ENCODE measurements at places on chromosomes 12 and 14.

GRCh38 chr12:123078120-123078465, 72.8 kb downstream of the PITPNM2 start:
- DNase-seq: no peak

DNA sequence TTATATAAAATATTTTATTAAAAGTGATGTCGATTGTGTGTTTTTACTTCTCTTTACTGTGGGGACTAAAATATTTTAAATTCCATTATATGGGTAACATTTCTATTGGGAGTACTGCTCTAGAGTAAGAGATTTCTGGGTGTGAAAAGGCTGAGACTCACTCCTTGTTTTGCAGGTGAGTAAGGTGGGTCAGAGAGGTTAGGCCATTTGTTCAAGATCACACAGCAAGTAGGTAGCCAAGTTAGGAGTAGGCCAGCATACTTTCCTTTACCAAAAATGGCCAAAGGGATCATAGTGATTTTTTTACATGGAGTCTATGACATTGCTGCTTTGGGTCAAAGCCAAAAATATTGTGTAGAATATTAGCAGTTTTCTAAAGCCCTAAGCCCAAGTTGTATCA, 138.0 kb downstream of the ETV6 start:
- DNase-seq: no peak

GRCh38 chr12:123282111-123282510, 10.5 kb upstream of the CDK2AP1 start:
- no peak for DNase-seq

DNA sequence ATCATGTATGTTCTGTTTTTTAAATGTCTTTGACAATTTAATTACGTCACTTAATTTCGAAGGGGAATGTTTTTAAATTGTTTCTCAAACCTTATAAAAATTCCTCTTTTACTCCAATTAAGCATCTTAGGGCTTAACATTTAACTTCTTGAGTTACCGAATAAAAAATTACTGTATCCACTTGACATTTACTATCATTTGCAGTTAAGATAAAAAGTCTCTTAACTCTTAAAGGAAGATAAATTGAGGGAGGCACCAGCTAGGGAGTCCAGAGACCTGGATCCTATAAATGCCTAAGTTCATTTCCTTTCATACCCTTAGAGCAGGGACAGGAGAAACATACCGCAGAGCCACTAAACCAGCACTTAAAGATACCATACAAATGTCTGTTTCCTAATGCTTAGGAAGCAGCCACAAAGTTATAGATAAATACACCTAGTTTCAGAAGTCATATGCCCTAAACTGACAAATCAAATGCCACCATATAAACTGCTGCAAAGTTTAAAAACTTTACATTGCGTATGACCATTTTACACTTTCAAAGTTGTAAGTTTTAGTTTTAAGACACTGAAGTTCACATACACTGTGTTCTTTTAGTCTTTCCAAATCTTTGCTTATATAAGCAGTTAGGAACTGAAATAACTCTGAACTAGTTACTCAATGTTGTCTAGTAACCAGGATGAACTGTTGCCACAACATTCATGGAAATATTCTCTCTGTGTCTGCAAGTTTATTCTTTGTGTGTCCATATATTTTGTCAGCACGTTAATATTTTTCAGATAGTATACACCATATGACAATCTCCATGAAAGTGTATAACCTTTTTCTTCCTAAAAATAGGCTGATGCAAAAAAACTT, 71.2 kb downstream of the GALNT4 start:
- peak; percentile 28 for DNase-seq

DNA sequence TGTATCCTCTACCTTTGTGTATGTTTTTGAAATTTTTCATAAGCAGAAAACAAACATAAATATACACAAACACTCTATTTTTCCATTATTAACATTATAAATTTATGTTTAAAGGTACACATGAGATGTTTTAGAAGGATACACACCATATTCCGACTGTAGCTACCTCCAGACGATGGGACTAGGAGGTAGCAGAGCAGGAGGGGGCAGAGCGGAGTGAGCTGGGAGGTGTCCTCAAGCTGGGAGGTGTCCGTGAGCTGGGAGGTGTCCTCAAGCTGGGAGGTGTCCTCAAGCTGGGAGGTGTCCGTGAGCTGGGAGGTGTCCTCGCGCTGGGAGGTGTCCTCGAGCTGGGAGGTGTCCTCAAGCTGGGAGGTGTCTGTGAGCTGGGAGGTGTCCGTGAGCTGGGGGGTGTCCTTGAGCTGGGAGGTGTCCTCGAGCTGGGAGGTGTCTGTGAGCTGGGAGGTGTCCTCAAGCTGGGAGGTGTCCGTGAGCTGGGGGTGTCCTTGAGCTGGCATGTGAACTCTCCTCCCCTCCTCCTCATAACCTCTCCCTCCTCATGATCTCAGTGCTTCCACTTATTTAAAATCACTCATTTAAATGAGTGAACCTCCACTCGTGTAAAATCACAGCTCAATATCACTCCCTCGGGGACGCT, 346.9 kb upstream of the SFSWAP start:
- DNase-seq: no peak

GRCh38 chr12:32598688-32599087, 80.4 kb upstream of the DNM1L start:
- DNase-seq: no peak

- peak; percentile 39 for DNase-seq
Observed at GRCh38 chr12:70971001-70971794, 50.7 kb upstream of the PTPRR start.

- peak; percentile 68 for DNase-seq
Observed at GRCh38 chr12:3207858-3208257, 130.7 kb downstream of the TSPAN9 start.

DNA sequence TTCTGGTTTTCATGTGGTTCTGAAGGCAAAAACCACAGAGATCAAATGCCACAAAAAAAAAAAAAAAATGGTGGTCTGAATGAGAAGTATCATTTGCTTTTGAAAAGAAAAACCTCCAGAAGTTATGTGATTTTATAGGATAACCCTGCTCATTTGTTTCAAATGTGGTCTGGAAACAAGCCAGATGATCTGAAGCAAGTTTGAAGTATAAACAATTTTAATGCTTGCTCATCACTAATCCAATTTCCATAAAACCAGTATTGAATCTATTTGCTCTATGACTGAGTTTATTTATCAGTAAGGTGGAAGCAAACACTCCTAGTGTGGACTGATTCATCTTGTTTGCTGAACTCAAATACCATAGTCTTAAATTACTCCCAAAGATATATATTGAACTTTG, 407.3 kb upstream of the FLRT2 start:
- DNase-seq: no peak

GRCh38 chr14:61153914-61154545, 127.1 kb downstream of the TMEM30B start:
- no peak for DNase-seq

- DNase-seq: no peak
Observed at GRCh38 chr14:37720131-37720530, 124.7 kb downstream of the TTC6 start.

DNA sequence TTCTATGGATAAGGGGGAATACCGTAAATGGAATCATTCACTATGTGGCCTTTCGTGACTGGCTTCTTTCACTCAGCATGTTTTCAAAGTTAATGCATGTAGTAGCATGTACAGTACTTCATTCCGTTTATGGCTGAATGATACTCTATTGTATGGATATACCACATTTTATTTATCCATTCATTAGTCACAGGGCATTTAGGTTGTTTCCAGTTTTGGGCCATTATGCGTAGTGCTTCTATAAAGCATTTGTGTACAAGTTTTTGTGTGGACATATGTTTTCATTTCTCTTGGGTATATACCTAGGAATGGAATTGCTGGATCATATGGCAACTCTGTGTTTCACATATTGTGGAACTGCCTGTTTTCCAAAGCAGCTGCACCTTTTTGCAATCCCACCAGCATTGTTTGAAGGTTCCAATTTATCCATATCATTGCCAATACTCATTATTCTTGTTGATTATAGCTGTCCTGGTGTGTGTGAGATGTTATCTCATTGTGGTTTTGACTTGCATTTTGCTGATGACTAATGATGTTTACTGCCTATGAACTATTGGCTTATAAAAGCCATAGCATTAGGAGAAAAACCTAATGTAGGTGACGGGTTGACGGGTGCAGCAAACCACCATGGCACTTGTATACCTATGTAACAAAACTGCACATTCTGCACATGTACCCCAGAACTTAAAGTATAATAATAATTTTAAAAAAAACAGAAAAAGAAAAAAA, 45.5 kb downstream of the ATF7IP start:
- no peak for DNase-seq

GRCh38 chr12:84470361-84470760, 442.2 kb downstream of the SLC6A15 start:
- no peak for DNase-seq

DNA sequence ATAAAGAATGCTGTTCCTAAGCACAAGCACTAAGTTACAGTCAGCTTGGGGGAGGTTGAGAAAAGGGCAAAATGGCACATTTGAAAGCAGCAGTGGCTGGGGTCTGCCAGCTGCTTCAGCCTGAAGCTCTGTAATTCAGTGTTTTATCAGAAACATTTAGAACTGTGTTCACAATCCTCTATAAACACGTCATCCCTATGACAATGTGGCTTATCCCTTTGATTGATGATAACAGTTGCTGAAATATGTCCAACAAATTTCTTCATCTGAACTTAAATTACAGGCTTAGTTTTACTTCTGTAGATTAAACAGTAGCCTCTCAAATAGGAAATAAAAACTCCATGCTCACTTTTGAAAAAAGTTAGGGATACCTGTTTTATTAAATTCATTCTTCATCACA, 108.8 kb downstream of the VEZT start:
- no peak for DNase-seq

- no peak for DNase-seq
Observed at GRCh38 chr14:59280961-59281360, 92.5 kb downstream of the DAAM1 start.

GRCh38 chr12:104219908-104220404, 4.4 kb downstream of the TXNRD1 start:
- DNase-seq: peak; percentile 95

- no peak for DNase-seq
Observed at GRCh38 chr14:68374682-68375081, 418.2 kb downstream of the ZFP36L1 start.

GRCh38 chr14:54838931-54839512, 63.6 kb downstream of the GCH1 start:
- DNase-seq: no peak

- DNase-seq: no peak
Observed at GRCh38 chr14:78310272-78310671, 140.1 kb downstream of the NRXN3 start.

DNA sequence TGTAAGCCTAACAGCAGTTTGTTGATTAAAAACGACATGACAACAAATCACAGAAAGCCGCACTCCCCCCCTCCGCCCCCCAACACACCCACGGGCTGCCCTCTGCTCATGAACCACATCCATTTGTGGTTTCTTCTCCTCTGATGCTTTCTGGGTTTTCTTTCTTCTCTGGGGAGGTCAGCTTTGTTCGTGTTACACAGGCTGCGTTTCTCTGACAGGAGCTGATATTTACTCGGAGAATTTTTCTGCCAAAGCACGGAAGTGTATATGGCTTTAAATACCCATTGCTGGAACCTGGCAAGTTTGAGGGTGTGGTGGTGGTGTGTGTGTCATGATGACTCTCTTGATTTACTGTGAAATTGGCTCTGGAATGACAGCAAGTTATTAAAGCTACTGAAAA, 883.7 kb upstream of the TMEM132C start:
- DNase-seq: peak; percentile 84

GRCh38 chr12:23041774-23042173, 416.8 kb downstream of the ETNK1 start:
- no peak for DNase-seq

DNA sequence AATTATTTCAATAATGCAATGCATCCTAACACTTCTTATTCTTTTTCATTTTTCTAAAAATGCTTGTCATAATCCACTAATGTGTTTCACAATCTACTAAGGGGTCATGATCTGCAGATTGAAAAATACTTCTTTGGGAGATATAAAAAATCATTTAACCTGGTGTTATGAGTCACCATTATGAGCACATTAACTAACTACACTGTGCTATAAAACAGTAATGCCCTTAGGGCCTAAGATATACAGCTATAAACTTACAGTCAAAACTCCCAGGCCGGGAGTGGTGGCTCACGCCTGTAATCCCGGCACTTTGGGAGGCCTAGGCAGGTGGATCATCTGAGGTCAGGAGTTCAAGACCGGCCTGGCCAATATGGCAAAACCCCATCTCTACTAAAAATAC, 14.2 kb downstream of the ATXN2 start:
- no peak for DNase-seq

DNA sequence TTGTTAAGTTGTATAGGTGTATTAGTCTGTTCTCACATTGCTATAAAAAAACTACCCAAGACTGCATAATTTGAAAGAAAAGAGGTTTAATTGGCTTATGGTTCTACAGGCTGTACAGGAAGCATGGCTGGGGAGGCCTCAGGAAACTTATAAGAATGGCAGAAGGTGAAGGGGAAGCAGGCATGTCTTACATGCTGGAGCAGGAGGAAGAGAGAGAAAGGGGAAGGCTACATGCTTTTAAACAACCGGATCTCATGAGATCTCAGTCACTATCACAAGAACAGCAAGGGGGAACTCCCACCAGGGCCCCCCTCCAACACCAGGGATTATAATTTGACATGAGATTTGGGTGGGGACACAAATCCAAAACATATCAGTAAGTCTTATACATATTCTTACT, 60.5 kb upstream of the OR10AD1 start:
- DNase-seq: no peak

- peak; percentile 84 for DNase-seq
Observed at GRCh38 chr12:52370926-52371608, 3.8 kb upstream of the KRT85 start.

- DNase-seq: peak; percentile 76
Observed at GRCh38 chr12:39846971-39847650, 227.5 kb upstream of the ABCD2 start.

GRCh38 chr12:31312431-31312830, 13.5 kb downstream of the SINHCAF start:
- DNase-seq: no peak

DNA sequence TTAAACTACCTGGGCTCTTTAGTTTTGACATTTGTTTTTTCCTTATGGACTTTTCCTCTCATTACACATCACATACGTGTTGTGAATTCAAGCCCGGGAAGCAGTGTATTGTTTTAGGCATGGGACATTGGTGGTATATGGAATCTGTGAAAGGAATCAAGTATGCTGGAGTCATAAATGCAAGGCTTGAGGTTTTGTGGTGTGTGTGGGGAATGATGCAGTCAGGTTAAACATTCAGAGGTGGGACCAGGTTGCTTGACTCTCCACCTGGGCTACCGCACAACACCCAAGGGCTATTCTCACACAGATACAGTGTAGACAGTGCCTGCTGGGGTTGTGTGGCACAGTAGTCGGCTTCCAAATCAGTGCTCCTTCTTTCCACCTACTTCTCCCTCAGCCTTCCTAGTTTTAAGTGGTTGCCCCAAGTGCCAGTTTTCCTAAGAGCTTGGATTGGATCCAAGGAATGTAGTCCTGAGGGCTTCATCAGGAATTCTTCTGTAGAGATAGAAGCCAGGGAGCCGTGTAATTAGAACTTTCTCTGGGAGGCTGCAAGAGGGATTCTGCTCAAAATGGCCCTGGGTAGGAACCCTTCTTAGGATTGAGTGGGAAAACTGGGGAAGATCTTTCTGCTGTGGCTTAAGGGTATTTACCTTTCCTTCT, 243.7 kb downstream of the C12orf75 start:
- DNase-seq: peak; percentile 70
